Naive B cell (primary cell): ENCODE measurements at places on chromosomes 2 and 18. TPM values are rescaled to one million over a fixed set of nuclear protein-coding genes. Genes with fewer than 3 reads are reported as not detected.

Gene FAM228A
- polyA plus RNA-seq: not detected

Gene HOXD4
- polyA plus RNA-seq: not detected

Gene CNGA3
- not detected for polyA plus RNA-seq

Gene CCDC85A
- not detected for polyA plus RNA-seq

Gene DPP10
- not detected for polyA plus RNA-seq

Gene ELOA2
- polyA plus RNA-seq: not detected

Gene LRRC30
- polyA plus RNA-seq: not detected

Gene GKN1
- polyA plus RNA-seq: not detected

Gene MAL
- polyA plus RNA-seq: not detected

Gene CKAP2L
- polyA plus RNA-seq: not detected

Gene LOXL3
- not detected for polyA plus RNA-seq

Gene ALPG
- polyA plus RNA-seq: not detected

DNA sequence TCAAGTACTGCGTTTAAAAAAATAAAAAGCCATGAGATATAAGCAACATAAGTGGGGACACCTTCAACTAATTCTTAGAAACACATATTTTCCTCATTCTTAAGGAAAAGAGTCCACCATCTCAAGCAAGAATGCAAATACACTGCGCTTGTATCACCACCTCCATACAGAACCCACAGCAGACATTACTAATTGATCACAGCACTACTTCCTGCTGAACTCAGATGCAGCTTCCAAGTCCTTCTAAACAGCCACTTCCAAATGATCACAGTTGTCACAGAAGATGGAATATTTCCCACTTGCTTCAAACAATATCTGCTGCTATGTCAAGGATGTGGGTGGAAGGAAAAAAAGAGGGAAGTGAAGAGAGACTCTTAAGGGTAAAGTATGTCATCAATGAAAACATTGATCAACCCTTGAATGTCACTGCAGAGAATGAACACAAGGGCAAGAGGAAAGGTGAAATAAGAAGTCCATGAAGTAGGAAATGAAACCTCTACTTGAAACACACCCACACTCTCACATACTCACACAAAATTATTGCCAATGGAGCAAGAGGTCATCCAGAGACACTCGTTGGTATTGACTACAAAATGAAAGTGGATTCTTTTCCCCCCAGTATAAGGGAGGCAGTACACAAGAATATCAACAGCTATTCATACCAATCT is 22.1 kb downstream of the TGFA start:
- DNase-seq: no peak

DNA sequence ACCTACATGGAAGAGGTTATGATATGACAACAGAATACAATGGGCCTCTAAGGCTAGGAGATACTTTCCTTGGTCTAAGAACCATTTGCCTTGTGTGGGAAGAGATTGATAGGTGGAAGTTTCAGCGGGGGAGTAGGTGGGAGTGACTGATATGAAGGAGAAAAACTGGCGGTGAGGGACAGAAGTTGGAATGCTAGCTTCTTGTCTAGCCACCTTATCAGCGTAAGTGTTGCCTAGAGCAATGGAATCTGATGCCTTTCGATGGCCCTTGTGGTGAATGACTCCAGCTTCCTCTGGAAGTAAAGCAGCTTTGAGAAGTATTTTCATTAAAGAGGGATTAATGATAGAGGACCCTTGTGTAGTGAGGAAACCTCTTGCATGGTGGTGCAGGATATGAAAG is 121.3 kb upstream of the GULP1 start:
- DNase-seq: no peak

DNA sequence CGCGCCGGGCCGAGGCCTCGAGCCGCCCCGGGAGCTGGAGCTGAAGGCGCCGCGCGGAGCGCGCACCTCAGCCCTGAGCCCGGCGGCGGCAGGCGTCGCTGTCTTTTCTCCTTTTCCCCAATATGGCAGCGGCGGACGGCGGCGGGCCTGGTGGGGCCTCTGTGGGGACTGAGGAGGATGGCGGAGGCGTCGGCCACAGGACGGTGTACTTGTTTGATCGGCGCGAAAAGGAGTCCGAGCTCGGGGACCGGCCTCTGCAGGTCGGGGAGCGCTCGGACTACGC is 369 bp downstream of the SMCHD1 start:
- no peak for DNase-seq

DNA sequence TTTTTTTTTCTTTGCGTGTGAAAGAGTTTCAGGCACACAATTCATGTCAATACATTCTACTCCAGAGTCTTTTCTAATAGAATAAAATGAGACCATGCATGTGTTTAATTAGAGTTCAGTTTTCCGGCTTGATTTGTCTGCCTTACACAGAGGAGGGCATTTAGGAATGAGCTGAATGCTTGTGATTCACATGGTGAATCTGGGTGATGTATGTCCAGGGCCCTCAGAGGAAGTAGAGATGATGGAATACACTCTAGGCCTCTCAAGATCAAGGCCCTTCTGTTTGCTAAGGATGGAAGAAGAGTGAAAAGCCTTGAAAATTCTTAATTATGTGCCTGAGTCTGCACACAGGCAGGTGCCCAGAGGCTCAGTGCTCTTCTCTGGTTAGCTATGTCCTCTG is 71.0 kb upstream of the CYRIA start:
- DNase-seq: no peak

DNA sequence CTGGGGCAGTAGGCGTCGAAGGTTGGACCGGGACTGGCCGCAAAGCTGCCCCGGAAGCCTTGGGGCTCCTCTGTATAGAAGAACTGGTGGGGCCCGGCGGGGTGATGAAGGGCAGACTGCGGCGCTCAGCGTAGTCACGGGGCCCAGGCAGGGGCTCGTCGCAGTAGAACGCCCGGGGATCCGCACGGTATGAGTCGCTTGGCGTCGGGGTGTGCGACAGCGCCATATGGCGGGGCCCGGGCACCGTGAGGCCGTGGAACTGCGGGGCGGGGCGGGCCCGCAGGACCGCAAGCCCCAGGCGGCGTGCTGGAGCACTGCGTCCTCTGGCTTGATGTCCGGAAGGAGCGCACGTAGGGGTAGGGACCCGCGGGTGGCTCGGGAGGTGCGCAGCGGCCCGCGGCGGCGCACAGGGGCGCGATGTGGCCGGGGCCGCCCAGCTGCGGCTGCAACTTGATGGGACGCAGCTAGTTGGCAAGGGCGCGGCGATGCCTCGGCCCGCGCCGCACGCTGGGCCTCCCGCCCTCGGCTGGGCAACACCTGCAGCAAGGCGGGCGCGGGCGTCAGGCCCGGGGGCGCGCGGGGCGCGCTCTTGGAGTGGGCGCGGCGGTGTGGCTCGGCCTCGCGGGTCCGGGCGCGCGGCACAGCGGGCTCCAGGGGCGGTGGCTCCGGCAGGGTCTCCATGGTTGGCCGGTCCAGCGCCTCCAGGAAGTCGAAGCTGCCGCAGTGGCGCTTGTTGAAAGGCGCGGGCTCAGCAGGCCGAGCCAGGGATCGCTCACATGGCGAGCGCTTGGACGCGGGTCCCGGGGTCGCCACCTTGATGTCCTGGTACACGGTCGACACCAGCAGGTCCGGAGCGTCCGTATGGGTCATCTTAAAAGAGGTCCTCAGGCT is 251.4 kb downstream of the ANKRD30B start:
- no peak for DNase-seq

DNA sequence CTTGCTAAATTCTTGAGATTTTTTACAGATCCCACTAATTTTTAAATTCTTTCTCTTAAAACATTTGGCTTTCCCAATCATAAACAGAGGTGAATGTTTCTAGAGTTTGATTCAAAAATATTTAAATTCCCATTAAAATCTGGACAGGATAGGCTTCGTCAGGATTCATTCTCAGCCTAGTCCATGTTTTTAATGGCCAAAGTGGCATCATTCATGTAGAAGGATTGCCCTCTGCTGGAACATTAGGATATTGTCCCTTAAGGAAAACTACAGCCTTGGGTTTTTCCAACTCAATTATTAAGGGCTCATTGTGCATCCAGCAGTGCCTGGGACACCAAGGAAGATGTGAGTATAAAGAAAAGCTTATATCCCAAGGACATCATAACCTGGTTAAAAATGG is 71.7 kb downstream of the TPGS2 start:
- DNase-seq: no peak

DNA sequence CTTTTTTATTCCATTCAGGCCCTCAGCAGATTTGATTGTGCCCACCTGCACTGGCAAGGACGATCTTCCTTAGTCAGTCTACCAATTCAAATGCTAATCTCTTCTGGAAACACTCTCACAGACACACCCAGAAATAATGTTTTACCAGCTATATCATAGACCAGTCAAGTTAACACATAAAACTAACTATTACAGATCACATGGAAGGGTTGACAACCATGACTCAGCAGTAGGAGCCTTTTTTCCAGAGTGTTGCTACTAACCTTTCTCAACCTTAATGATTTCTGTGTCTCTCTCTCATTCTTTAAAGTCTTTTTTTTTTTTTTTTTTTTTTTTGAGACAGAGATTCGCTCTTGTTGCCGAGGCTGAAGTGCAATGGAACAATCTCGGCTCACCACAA is 143.5 kb upstream of the MSH6 start:
- DNase-seq: no peak

- DNase-seq: no peak
Measured at GRCh38 chr2:200494048-200494447, 15.8 kb downstream of the KCTD18 start.

DNA sequence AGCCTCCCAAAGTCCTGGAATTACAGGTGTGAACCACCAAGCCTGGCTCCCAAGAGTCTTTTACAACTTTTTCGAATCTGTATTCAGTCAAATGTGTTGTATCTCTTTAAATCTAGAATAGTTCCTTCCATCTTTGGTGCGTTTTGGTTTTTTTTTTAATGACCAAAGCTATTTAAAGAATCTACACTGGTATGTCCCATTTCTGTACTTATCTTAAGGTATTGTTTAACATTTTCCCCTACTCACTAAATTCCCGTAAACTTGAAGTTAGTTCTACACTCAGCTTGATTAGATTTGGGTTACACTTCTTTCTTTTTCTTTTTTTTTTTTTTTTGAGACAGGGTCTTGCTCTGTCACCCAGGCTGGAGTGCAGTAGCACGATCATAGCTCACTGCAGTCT is 63.8 kb downstream of the TMEM237 start:
- no peak for DNase-seq

- no peak for DNase-seq
Measured at GRCh38 chr2:18993756-18994338, 364.6 kb downstream of the OSR1 start.

DNA sequence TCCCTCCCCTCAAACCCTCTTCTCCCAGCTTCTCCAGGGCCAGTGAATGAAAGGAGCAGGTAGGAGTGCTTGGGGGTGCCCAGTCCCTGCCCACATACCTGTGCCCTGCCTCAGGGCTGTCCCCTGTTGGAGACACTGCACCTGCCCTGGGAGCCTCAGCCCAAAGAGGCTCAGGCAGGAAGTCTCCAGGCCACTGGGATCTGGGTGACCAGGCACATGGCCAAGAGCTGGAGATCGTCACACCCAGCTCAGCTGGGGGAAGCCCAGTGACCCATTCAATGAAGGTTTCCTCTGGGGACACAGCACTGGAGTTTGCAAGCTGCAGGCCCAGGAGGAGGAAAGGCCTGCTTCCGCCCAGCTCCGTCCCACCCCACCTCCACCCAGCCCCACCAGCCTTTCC is 156.4 kb downstream of the ZFP36L2 start:
- DNase-seq: no peak

- DNase-seq: no peak
Measured at GRCh38 chr2:212311807-212312404, 226.7 kb downstream of the ERBB4 start.

DNA sequence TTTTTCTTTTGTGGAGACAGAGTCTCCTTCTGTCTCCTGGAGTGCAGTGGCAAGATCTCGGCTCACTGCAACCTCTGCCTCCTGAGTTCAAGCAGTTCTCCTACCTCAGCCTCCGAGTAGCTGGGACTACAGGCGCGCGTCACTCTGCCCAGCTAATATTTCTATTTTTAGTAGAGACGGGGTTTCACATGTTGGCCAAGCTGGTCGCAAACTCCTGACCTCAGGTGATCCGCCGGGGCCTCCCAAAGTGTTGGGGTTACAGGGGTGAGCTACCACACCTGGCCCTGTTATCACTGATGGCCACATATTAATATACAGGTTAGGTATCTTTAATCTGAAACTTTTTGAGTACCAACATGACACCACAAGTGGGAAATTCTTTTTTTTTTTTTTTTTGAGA is 3.4 kb downstream of the MRPL35 start:
- no peak for DNase-seq

GRCh38 chr2:129765678-129766351 is 213.7 kb upstream of the RAB6C start:
- no peak for DNase-seq

DNA sequence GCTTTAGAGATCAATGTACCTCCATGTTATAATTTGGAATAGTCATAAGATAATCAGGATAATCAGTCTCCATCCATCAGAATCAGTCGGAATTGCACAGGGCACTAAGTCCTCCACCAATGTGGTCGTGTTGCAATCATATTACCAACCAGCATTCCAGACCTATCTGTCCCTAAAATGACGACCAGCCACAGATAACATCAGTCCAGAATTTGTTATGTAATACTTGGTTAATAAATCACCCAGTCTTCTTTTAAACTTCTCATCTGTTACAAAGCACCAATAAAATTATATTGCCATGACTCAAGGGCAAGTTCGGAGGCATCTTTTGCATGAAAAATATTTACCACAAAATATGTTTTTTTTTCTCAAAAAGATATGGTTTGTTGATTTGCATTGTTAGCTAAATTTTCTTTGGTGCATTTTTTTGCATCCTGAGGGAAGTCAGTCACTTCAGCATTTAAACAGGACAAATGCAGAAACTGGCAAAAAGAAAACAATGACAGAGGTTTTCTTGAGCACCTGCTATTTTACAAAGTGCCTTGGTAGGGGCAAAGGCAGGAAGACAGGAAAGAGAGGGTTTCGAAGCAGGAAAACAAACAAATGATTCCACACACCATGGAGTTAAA is 29.3 kb downstream of the PIEZO2 start:
- DNase-seq: no peak
